ENCODE measurements at places on chromosomes 4 and X.

- DNase-seq = no peak
These were observed 142.6 kb upstream of the PPARGC1A start for GRCh38 chr4:24032371-24032989.

DNA sequence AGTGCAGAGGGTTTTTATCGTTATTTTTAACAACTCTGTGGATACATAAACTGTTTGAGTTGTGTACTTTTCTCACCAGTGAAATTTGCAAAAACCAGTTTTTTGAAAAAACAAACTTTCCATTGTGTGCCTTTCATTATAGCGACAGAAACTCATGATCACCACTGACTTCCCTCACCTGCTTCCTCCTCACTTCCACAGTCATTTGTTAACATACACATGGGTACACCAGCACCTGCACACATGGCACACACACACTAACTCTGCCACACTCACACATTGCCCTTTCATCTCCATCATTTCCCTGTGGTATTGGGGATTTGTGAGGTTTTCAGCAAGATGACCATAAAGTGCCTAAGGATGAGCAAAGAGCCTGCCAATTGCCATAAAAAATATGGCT, 20.6 kb downstream of the CLDN22 start:
- DNase-seq = no peak

DNA sequence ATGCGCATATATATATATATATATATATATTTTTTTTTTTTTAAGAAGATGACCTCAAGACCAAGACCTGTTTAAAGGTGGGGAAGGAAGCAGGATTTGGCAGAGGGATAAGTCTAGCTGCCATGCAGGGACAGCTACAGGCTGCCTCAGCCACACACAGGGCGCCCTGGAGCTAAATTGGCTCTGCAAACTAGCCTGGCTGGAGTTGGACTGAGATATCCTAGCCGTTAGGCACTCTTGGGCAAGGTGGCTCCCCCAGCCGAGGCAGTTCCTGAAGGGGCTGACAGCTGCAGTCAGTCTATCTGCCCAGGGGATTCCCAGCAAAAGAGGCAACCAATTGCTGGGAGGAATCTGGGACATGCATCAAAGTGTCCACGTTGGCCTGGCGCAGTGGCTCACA, 21.9 kb downstream of the TRIML1 start:
- DNase-seq = no peak

DNA sequence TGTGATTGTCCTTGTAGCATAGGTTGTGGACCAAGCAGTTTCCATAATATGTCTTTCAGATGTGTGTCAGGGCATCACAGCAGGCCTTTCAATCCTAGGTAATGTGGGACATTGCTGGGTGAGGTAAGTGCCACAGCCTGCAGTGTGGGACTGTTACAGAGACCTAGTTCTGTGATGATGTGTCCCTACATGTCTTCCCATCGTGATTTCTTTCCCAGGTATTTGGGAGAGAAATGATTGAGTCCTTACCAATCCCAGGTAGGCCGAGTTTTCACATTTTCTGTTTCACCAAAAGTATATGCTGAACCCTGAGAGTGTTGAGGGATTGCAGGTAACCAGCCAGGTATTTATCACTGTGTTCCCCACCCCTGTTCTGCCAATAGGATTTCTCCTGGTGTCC, 10.6 kb upstream of the ATXN3L start:
- DNase-seq = no peak

- DNase-seq = no peak
These were observed 378.0 kb downstream of the AFF2 start for GRCh38 chrX:148878371-148878770.

DNA sequence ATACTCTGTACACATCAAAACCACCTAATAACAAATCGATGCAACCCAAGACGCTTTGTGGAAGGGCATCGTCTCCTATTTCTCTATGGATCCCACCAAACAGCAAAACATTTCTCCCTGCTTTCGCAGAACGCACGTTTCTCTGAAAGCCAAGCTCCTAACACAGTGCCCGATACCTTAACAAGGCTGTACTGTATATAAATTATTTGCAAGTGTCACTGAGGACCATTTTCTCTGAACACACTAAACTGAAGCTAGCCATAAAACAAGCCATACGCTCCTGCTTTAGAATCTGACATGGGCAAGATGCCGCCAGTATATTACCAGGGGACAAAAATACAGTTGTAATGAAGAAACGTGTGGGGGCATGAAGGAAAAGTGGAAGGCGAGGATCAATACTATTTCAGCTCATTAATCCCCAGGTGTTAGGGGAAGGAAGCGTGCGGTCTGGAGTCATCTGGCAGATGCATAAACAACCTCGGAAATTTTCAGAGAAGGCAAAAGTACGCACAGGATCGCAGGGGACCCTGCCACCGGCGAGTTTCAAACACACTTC, 703 bp downstream of the KCNIP4 start:
- DNase-seq = no peak

- no peak for DNase-seq
These were observed 62.5 kb downstream of the NPY1R start for GRCh38 chr4:163269869-163270268.

GRCh38 chrX:110407910-110408545, 49.4 kb downstream of the RTL9 start:
- peak; percentile 21 for DNase-seq

GRCh38 chrX:154714925-154715324, 36.0 kb downstream of the GAB3 start:
- DNase-seq = peak; percentile 35

- no peak for DNase-seq
These were observed 3.7 kb downstream of the NDST3 start for GRCh38 chr4:118037955-118038354.

DNA sequence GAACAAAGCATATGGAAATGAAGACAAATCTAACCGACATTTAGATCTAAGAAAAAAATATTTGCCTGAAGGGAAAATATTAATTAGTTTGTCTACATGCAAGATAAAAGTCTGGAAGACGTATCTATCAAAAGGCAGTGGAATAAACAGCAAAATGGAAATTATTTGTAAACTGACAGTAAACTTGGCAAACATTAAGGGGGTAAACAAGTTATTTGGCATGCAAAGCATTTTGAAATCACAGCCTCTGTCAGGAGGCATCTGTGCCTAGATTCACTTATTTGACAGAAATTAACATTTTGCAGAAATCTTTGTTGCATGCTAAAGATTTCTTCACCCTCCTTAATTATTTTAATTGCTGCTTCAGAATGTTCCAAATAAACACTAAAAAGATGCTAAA, 1065.8 kb upstream of the POU3F4 start:
- no peak for DNase-seq

DNA sequence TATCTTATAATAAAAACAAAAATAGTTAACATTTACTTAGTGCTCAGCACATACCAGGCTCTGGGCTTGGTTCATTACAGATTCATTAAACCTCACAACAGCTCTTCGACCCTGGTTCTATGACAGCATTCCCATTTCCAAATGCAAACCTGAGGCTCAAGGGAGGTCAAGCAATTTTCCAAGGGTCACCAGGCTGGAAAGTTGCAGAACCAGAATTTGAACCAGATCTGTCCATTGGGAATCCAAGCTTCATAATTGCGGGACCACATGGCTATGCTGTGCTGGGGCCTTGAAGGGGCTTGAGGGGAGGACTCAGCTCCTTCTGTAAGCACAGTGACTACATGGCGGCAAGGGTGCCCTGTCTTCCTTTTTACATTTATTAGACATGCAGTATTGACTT, 197.3 kb upstream of the LNX1 start:
- DNase-seq = no peak

DNA sequence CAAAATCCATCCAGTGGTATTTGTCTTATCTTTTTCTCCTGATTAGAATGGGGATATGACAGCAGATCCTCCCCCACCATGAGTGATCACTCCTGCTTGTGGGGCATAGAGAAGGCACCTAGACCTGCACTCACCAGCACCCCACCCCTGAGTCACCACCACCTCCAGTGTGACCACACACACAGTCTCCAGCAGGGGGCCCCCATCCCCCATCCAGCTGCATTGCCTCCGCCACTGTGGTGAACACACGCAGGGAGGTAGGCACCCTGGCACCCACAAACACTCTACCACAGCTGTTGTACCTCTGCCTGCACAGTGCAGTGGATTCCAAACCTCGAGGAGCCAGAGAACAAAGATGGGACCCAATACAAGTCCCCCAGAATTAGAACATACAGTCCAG, 9.0 kb upstream of the MAGEA8 start:
- peak; percentile 46 for DNase-seq

DNA sequence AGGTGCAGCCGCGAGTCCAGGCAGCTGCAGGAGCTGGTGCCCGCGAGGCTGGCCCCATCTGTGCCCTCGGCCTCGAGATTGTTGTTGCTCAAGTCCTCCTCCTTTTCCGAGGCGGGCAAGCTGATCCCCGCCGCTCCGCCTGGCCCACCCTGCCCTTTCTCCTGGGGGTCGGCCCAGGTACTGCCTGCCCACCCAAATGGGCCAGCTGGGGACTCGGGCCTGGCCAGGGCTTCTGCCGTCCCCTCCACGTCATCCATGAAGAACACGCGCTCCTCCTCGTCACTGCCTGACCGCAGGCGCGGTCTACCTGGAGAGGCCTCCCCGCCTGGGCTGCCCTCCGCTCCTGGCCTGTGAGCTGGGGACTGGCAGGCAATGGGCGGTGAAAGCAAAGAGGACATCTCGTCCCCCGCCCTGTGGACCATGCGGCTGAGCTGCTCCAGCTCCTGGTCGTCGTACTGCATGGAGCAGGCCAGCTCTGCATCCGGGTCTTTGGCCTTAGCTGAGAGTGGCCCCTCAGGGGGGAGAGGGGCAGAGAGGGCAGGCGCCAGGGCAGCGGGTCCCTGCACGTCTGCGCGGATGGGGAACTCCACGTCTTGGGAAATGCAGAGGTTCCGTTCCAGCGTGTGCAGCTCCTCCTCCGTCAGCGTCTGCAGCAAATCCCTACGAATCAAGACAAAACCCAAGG, 43.1 kb upstream of the MXD4 start:
- no peak for DNase-seq

GRCh38 chrX:121579016-121579760, 531.8 kb downstream of the GLUD2 start:
- no peak for DNase-seq

- DNase-seq = no peak
These were observed 669.6 kb upstream of the PCDH10 start for GRCh38 chr4:132479543-132479942.

- DNase-seq = no peak
These were observed 495.2 kb downstream of the INPP4B start for GRCh38 chr4:142350871-142351270.

DNA sequence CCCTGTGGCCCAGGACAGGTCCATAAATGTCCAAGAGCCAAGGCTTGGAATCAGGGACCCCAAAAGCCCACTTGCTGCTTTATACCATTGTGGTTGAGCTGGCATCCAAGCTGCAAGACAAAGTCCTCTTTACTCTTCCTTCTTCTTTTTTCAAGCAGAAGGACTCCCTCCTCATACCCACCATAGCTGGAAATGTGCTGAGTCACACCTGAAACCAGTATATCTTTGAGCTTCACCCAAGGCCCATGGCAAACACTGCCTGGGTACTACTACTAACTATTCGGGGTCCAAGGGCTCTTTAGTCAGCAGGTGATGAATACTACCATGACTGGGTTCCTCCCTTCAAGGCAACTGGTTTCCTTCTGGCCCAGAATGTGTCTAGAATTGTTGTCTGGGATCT, 37.3 kb upstream of the NMU start:
- no peak for DNase-seq

GRCh38 chr4:8240211-8241041, 29.1 kb upstream of the HTRA3 start:
- no peak for DNase-seq

GRCh38 chrX:40094041-40094899, 3.5 kb downstream of the BCOR start:
- peak; percentile 29 for DNase-seq

- DNase-seq = no peak
These were observed 54.7 kb upstream of the ARSJ start for GRCh38 chr4:114034189-114034588.

DNA sequence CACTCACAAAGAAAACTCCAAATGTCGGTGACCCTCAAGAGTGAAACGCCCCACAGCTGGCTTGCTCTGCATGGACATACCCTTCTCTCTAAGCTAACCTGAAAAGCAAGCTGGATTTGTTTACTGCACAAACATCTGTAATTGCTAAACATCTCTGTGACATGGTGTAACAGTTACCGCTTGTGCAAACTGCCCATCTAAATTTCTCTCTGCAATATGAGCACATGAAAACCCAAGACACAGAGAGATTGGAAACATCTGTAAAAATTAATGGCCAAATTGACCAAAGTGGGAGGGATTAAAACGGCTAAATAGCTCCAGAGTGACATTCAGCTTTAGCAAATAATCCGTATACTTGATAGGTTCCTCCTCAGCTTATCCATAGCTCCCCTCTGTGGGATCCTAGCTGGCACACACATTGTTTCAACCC, 155.0 kb upstream of the MAP3K15 start:
- DNase-seq = no peak

GRCh38 chrX:104045642-104046041, 5.9 kb downstream of the H2BW2 start:
- no peak for DNase-seq

GRCh38 chr4:112321776-112322684, 24.9 kb downstream of the ALPK1 start:
- peak; percentile 80 for DNase-seq

GRCh38 chr4:152572417-152573086, 36.7 kb upstream of the FBXW7 start:
- no peak for DNase-seq

DNA sequence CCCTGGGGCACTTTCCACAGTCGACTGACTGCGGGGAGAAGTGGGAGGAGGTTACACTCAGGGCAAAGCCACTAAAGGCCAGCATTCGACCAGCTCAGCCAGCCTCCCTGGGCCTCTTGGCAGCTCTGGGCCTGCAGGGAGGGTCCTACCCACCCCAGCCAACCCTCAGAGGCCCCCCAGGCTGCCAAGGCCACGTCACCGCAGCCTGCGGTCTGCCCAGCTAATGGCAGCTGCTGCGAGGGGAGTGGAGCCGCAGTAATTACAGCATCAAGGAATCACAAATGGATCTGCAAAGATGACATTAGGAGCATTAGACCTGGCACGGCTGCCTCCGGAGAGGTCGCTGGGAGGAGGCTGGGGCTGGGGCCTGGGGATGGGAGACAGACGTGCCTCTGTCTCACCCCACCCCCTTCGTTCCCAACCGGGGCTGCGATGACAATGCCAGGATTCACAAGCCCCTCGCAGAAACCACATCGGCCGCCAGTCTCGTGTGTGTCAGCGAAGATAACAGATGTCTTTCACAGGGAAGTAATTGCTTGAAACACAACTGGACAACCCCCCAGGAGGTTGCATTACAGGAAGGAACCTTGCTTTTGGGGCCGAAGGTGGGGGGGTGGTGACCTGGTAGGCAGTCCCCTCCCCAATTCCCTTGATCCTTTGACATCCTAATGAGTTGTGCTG, 367.6 kb downstream of the BCOR start:
- DNase-seq = no peak

GRCh38 chr4:25608644-25609043, 47.0 kb upstream of the SLC34A2 start:
- DNase-seq = no peak

- no peak for DNase-seq
These were observed 103.4 kb upstream of the HS3ST1 start for GRCh38 chr4:11532138-11532537.

Data from activated CD4-positive, alpha-beta T cell treated with anti-CD3 and anti-CD28 coated beads, Interleukin-2, amount 50 U/mL, for 1 hour (primary cell).